NCI-H1694 treated with DMSO at 0.1 percent for 48 hours (cell line): ENCODE measurements at places on chromosomes 1 and 21.

DNA sequence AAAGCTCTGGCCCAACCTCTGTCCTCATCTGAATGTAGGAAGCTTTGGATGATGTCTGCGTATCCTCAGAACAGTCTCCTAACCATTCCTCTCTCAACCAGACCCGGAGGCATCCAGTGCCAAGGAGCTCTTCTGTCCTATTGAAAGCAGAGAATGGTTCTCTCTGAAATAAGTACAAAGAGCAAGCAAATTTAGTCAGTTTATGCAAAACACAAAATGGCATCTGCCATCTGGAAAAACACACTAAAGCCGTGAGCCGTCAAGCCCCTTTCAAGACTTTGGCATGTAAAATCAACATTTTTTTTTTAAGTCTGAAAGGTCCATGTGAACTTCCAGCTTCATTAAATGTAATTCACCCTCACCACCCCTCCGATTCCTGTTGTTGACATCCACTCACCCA, 21.7 kb upstream of the PROX1 start:
- no peak for DNase-seq

GRCh38 chr1:204323887-204324286, 35.8 kb downstream of the PLEKHA6 start:
- DNase-seq = no peak

DNA sequence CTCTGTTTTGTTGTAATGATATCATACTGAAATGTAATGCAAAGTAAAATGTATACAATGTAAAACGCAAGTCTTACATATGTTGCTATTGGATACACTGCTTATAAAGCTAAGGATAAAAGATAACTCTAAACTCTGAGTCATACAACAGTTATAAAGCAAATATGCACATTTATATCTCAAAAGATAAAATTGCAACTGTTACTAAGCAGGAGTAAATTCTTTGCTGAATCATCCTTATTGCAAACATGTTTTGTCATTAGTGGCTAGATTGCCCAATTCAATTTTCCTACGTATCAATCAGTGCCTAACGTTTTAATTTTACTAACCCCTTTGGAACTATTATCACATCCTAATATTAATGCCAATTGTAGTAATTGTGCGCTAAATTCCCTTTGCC, 762.9 kb downstream of the LTN1 start:
- DNase-seq = no peak

DNA sequence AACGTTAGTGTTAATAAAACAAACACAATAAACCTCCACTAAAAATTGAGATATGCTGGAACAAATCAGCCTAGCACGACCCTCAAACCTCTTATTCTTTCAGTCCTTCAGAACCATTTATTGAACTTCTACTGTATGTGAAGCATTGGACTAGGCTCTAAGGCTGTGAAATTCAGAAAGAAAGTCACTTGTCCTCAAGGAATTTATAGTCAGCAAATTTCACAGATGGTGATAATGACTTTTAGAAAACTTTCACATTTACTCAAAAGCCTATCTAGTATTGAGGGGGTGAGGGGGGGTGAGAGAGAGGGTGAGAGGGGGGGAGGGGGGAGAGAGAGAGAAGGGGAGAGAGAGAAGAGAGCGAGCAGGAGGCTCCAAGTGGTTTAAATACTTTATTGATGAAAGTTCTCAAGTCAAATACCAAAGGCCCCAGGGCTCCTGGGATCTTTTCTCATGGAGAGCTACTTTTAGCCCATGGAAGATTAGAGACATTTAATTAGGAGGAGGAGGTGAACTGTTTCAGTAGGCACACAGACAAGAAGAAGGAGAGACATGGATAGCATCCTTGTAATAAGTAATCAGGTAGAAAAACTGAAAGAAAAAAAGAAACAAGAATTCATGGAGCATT, 66.3 kb upstream of the SSX2IP start:
- no peak for DNase-seq

GRCh38 chr1:170804419-170804818, 130.9 kb upstream of the MROH9 start:
- no peak for DNase-seq

DNA sequence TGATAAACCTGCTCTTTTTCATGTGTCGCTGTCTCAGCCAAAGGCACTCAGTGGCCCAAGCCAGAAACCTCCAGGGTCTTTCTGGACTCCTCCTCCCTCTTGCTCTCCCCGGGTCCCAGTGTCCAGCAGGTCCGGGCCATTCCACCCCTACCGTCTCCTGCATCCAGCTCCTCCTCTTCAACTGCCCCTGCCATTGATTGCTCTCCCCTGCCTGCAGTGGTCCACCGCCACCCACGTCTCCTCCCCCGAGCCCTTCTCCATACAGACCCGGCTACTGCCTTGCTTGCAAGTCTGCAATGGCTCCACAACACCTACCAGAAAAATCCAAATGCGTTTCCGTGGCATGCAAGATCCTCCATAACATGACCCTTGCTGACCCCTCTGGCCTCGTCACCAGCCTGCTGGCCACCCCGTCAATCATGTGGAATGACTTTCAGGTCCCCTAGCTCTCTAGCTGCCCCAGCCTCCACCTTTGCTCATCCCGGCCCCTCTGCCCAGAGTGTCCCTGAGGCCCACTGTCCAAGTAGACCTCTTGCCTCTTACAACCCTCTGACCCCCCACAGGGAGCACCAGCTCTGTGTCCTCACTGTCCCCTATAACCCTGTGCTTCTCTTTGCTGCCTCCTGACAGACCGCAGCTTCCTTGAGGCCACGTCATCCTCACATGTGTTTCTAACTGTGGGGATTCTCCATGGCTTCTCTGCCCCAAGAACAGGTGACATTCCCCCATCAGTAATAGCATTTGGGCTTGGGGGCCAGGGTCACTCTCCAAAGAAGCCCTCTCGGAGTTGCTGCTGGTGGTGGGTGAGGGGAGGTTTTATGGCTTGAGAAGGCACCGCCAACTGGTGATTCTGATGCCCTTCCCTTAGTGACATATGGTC, 15.0 kb downstream of the CACNA1S start:
- no peak for DNase-seq

- no peak for DNase-seq
These were observed at the start of gene OR14C36 for GRCh38 chr1:248348475-248348874. Gene OR14C36 (plus strand): TSS chr1:248348775. CDS start chr1:248348775, 0 bp downstream.
